ENCODE measurements at places on chromosomes 4 and X.

- DNase-seq = no peak
Observed at GRCh38 chrX:118231464-118231863, 114.4 kb upstream of the WDR44 start.

DNA sequence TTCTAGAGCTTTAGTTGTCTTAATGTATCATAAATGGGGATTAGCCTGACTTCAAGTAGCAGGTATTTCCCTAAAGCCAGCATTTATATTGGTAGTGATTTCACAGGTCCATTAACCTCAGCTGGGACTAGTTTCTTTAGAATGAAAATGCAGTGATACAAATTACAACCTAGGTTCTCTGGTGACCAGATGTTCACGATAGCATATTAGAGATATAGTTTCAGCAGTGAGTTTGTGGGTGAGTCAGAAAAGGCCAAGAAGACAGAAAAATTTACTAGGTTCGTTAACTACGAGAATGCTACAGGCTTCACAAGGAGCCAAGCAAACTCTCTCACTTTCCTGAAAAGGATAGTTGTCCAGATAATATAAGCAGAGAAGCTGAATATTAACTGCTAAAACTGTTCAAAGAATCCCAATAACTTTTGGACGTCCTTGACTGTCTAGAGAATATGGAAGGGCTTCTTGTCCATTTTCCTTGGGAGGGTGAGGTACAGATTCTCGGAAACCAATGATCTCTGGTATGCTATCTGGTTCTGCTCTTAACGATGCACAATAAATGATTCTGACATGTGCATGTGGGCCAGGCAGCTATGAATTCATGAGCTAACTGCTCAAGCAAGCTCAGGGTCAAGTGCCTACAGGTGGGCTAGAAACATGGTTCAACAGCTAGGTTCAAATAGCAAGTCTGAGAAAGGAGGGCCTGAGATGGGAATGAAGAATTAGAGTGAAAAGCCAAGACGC, 6.0 kb upstream of the SPCS3 start:
- DNase-seq = no peak

DNA sequence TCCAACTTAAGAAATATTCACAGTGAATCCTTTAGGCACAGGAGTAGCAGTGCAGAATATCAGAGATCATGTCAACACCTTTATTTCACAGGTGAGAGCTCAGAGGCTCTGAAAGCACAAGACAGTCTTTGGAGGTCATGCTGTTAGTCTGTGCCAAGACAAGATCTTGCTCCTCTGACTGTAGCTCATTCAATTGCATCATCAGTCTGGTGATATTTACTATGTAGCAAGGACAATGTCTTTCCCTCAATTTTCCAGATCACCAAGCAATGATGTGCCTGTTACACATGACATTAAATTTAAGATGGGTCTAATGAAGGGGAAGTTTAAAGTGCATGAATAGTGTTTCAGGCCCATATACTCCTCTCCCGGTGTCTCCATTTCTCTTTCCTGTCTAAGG, 277.5 kb downstream of the IL15 start:
- no peak for DNase-seq

GRCh38 chrX:116462822-116463221, at the start of gene CT83:
Gene CT83 (minus strand): TSS chrX:116462976. CDS start chrX:116462856, 120 bp downstream.
- DNase-seq = no peak

- DNase-seq = no peak
Observed at GRCh38 chr4:46933686-46934085, 24.6 kb upstream of the COX7B2 start.

- DNase-seq = no peak
Observed at GRCh38 chr4:17323554-17324385, 188.1 kb downstream of the QDPR start.

GRCh38 chrX:85115252-85115651, 111.6 kb downstream of the APOOL start:
- no peak for DNase-seq

DNA sequence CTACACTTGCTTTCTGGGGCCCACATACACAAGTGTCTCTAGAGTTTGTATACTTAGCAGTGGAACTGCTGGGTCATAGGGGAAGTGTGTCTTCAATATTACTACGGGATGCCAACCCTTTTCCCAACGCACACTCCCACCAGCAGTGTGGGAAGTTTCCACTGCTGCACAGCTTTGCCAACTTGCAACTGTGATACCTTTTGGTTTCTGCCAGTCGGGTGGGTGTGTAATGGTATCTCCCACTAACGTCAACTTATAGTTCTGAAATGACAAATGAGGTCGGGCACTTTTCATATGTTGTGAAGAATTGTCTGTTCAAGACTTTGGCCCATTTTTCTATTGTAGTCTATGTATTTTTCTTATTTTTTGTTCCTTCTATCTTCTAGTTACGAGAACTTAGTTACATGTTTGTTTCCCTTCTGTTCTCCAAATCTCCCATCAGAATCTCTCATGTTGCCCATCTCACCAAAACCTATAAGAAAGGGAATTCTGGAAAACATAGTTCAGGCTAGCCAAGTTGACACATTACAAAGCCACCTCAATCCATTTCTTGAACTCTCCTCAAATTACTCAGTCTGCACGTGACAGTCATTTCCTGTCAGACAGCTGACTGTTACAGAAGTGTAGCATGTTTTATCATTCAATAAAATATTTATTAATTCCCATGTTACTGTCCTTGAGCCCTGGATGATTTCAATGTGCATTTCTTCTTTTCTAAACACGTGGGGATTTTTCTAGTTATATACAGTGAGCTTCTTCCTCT, 30.7 kb downstream of the PNMA6E start:
- no peak for DNase-seq

- DNase-seq = no peak
Observed at GRCh38 chr4:153469031-153469430, 2.9 kb downstream of the TMEM131L start.

DNA sequence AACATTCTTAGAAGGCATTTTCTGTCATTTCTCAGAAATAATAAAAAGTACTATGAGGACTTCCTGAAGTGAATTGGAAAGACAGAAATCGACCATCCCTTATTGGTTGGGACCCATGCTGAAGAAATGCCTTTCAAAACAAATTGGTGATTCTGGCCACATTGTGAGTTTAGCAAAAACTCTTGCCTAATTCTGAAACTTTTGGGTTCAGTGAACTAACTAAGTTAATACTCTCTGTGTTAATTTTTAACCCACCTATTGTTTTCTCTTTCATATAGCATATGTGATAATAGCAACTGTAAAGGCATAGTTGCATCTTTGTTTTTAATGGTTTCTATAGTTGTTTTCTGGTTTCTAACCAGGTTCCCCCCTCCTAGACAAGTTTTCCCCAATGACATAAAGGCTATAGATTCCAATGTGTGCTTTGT, 129.3 kb upstream of the FAT1 start:
- DNase-seq = no peak

- DNase-seq = no peak
Observed at GRCh38 chr4:140851032-140851636, 94.9 kb upstream of the TBC1D9 start.
